ENCODE measurements at places on chromosomes 3 and 15.

- DNase-seq: no peak
These were observed 77.9 kb downstream of the NTRK3 start for GRCh38 chr15:88178631-88179030.

DNA sequence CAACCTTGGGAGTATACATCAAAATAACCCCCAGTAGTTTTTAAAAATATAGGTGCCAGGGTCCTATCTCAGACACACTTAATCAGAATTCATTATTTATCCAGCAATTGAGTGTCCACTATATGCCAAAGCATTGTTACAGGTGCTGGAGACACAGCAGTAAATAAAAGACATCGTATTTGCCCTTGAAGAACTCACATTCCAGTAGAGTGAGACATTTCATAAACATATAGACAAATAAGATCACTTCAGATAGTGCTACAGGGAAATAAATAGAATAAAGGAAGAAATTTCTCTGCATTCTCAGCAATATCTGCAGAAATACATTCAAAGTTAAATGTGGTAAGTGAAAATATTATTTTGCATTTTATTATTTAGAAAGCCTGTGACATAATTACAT is 34.1 kb upstream of the ANKRD28 start:
- no peak for DNase-seq

- peak; percentile 79 for DNase-seq
These were observed 154.4 kb downstream of the TUSC7 start for GRCh38 chr3:116863822-116864589.

GRCh38 chr15:47787875-47788274 is 70.6 kb downstream of the SEMA6D start:
- DNase-seq: no peak

DNA sequence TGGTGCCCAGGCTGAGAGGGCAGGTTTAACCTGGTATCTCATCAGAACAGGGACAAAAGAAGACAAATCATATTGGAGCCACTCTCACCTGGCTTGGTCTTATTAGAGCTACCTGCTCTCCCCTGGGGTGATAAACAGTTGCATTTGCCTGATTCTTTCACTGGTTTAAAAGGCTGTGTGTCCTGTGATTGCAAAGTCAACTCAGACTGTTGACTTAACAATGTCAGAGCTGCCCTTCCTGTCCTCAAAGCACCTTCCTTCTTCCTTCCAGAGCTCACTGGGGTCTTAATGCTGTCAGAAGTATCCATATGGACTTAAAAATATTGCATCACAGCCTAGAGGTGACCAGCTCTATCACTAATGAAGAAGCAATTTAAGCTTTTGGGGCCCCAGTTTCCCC is 50.5 kb upstream of the MINAR1 start:
- no peak for DNase-seq

Measured in DMS79 (cell line).